ENCODE measurements at places on chromosomes 16 and 17.

DNA sequence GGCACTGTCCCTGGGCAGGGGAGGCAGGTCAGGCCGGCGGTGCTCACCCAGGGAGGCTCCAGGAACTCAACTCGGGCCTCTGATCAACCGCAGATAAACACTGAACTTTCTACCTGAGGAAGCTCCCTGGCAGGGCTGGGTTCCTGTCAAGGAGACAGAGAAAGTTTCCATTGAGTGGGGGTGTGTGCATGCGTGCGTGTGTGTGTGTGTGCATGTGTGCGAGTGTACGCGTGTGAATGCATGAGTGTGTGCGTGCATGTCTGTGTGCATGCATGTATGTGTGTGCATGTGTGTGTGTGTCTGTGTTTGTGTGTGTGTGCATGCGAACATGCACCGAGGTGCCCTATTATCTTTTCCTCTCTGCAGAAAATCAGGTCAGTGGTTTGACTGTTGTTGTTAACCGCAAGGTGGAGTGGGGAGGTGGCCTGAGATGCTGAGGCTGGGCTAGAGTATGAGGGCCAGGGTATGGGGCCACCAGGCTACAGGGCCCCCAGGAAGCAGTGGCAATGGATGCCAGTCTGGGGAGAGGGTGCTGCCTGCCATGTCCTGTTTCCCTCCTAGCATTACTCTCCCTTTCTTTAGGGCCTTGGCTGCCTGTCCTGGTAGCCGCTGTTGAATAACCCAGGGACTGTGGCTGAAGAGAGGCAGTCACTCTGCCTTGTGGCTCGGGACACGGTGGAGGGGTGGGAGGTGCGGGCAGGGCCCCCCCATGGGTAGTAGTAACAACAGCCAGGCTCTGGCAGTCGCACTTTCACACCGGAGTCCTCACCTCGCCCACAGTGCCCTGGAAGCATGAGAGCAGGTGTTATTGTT lies 24.0 kb downstream of the CCR7 start:
- no peak for DNase-seq

DNA sequence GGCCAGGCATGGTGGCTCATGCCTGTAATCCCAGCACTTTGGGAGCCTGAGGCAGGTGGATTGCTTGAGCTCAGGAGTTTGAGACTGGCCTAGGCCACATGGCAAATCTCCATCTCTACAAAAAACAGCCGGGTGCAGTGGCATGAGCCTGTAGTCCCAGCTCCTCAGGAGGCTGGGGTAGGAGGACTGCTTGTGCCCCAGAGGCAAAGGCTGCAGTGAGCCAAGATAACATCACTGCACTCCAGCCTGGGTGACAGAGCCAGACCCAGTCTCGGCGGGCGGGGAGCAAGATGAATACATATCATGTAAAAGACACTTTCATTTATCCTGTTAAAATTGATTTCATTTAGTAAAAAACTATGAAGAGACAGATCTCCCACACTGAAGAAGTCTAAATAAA lies 54.6 kb downstream of the CREBBP start:
- no peak for DNase-seq

DNA sequence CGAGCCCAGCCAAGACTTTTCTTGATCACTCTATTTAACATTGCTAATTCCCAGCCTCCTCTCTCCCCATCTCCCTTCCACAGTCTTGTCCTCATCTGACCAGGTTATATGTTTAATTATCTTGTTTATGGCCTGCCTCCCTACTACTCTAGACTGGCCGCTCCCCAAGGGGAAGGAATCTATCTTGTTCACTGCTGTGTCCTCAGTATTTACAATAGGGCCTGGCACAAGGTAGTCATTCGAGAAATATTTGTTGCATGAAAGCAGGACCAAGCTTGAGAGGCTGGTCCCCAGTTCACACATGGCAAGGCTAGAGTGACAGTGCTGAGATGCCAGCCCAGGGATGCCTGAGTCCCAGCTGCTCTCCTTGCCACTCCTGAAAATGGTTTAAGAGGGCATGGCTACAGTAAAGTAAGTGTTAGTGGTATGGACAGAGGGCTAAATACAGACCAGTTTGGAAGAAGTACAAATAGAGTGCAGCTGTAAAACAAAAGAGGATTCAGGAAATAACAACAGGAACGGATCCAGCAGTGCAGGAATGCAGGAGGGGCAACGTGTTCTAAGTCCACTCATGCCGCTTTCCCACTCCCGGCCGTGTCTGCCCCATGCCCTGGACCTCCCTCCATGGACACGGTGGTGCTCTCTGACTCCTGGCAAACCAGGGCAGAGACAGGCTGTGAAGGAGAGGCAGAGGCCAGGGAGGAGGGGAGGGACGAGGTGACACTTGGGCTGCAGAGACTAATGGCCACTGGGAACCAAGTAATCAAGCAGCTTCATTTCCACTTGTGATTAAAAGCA lies 65.6 kb downstream of the TOM1L2 start:
- DNase-seq = no peak

GRCh38 chr16:4902038-4902437 lies 34.9 kb downstream of the PPL start:
- no peak for DNase-seq

GRCh38 chr17:50785946-50786570 lies 18.7 kb upstream of the ANKRD40CL start:
- DNase-seq = no peak

DNA sequence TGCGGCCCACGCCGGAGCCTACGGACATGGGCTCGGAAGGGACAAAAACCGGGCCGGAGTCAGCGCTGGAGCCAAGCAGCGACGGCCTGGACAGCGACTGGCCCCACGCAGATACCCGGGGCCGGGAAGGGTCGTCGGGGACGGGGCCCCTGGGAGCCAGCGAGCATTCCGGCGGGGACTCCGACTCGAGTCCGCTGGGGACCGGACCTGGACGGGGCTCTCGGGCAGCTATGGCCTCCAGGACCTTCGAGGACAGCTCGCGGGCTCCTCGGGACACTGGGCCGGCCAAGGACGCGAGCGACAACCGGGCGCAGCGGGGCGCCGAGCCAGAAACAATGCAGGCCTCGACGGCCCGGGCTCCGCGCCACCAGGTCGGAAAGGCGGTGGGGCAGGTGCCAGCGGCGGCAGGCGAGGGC lies 1.0 kb downstream of the MYO15B start:
- DNase-seq = no peak

DNA sequence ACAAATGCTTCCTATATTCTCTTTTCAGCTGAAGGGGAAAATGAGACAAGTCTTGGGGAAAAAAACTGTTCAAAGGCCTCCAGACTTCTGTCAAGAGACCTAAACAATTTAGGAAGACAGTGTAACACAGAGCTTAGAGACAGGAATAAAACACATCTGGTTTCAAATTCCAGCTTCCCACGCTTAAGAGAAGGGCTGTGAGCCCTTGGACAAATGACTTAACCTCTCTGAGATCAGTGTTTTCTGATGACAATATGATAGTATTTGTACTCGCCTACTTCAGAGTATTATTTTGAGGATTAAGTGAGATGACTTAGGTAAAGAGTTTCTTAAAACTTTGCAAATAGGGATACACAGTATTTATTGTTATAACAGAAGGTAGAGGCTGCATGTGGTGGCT lies 29.5 kb downstream of the SMURF2 start:
- no peak for DNase-seq

DNA sequence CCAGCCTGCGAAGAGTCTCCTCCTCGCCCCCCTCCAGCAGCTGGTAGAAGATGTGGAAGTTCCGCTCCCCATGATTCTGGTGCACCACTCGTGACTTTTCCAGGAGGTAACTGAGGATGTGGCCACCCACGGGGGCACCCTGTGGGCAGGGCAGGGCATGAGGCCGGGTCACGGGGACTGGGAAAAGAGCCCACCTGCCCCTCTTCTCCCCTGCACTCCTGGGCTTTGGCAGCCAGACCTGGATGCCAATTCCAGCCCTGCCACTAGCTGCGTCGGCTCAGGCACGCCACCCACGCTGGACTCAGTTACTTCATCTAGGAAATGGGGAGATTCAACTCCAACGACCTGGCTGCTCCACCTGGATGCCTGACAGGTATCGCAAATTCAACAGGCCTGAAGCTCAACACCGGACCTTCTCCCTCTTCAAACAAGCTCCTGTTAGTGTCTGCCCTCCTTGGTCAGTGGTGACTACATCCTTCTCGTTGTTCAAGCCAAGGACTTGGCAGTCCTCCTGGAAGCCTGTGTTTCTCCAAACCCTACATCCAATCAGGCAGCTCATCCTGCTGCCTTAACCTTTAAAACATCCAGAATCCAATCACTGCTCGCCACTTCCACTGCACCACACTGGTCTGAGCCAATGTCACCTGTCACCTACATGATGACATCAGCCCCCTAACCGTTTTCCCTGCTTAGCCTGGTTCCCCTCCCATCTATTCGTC lies 11.6 kb downstream of the MYO1C start:
- no peak for DNase-seq

DNA sequence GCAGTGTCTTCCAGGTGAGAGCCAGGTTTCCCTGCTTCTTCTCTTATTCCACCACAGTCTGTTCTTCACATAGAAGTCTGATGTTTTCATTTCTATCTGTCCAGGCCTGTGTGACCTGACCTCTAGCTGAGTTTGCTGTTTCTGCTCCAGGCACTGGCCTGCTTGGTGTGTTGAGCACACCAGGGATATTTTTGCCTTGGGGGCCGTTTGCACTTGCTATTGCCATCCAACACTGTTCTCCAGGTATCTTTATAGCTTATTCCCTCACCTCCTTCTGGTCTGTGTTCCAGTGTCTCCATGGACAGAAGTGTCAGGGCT lies 41.4 kb downstream of the MRTFB start:
- no peak for DNase-seq

GRCh38 chr17:21538615-21539014 lies 153.7 kb upstream of the KCNJ18 start:
- DNase-seq = no peak

GRCh38 chr16:4172070-4172469 lies 55.8 kb upstream of the ADCY9 start:
- DNase-seq = no peak

GRCh38 chr17:69430488-69430887 lies 16.0 kb downstream of the MAP2K6 start:
- no peak for DNase-seq

GRCh38 chr17:77478899-77479298 lies 338.1 kb downstream of the SEC14L1 start:
- no peak for DNase-seq

DNA sequence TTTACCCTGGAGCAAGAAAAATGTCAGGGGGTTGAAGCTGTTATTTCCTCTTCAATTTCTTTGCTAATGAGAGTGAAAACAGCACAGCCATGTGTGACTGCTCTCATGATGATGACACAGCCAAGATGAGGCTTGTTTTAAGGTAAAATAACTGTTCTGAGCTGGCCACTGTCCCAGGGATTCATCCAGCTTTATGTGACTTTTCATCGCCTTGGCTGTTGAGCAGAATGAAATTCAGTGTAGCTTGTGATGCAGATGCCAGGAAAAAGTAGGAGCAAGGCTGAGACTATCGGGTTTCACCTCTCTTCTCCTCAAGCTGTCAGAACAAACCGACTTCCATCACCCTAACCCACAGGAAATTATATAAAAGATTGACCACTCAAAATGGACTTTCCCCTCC lies 361.8 kb upstream of the CDH5 start:
- DNase-seq = no peak

- DNase-seq = no peak
Observed at GRCh38 chr16:73329358-73330286, 281.7 kb upstream of the ZFHX3 start.

DNA sequence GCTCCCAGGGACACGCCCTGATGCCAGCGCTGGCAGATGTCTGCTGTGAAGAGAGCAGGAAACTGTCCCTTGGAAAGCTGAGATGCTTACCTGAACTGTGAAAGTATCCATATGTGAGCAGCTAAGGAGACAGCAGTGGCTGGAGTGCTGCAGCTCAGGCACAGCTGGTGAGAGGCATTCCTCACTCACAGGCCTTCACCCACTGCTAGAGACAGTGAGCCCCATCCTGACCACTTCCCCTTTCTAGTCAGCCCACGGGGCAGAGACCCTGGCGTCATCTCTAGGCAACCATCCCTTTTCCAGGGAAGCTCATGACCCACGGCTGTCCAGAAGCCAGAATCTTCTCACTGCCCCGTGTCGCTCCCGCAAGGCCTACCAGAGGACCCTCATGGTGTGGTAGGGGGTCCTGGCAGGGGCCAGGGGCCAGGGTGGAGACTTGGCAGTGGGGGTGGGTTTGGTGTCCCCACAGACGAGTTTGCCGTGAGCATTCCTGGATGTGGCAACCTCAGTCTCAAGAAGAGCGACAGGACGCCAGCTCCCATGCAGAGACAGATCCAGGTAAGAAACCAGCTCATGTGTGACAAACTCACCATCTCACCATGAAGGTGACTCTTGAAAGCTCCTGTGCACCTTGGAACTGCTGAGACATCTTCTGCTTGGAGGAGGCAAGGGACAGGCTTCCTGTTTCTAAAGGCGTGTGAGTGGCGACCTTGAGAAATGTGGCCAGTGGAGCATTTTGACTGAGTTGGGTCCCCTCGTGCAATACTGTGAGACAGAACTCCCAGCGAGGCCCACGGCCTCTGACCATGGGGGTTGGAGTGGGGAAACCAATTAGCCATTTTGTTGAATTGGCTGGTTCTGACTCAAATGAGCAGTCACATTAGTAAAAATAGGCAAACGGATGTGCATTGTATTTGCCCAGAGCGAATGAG lies at the start of gene SCIMP:
TSS of gene SCIMP (minus strand) at position 216 of the 932 bp plus-strand sequence. CDS start at position 111, 105 bp downstream.
- DNase-seq = no peak

- DNase-seq = no peak
Observed at GRCh38 chr17:44353672-44354331, 8.7 kb downstream of the GRN start.

- DNase-seq = no peak
Observed at GRCh38 chr17:8821446-8822105, 22.4 kb upstream of the MFSD6L start.

DNA sequence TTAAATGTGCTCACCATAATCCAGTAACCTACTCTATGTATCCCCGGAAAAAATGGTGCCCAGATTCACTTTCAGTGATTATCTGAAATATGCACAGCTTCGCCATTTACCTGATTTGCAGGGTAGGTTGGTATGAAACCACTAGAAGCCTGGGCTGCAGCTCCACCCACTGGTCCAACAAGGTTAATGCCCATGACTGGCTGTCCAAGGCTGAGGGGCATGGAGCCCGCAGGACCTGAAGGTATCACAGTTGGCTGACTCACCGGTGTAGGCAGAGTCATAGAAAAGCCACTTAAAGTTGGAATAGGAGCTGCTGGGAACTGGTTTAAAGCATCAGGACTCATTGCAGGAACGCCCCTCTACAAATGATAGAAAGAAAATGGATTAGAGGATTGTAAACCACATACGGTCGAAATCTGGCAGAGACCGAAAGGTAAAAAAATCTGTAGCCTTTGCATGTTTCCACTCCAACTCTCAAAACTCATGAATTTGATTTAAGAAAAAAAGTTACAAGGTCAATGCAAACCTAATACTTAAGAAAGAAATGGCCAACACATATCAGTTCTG lies 38.6 kb downstream of the SYNRG start:
- no peak for DNase-seq

DNA sequence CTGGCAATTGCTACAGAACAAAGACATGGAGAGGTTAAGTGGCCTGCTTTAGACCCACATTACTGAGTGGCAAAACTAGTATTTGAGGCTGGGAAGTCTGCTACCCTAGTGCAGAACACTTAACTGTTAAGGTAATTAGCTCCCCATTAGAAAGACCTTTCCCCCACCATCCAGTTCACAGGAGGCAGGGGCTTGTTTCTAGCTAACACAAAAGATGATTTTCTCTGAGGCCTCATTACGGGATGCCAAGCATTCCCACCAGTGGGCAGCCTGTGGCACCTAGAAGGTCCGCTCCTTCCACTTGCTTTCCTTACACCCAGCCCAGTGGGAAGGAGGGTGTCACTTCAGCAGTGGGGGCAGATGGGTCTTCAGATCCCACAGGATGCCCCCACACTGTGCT lies 99.1 kb downstream of the RBFOX1 start:
- DNase-seq = no peak
